ENCODE measurements at places on chromosomes 4 and X. TPM values are rescaled to one million over a fixed set of nuclear protein-coding genes. Genes with fewer than 3 reads are reported as not detected.

Gene KDR
- 21.2 TPM for total RNA-seq

GRCh38 chr4:11487139-11487538 is 58.4 kb upstream of the HS3ST1 start:
- DNase-seq, result no peak

GRCh38 chrX:14356401-14356800 is 172.9 kb upstream of the GLRA2 start:
- DNase-seq, result no peak

Gene IL2
- not detected for total RNA-seq

- no peak for DNase-seq
Measured at GRCh38 chrX:125003746-125004446, 315.8 kb upstream of the TEX13C start.

GRCh38 chr4:157372567-157372966 is 152.0 kb downstream of the GRIA2 start:
- DNase-seq, result no peak

DNA sequence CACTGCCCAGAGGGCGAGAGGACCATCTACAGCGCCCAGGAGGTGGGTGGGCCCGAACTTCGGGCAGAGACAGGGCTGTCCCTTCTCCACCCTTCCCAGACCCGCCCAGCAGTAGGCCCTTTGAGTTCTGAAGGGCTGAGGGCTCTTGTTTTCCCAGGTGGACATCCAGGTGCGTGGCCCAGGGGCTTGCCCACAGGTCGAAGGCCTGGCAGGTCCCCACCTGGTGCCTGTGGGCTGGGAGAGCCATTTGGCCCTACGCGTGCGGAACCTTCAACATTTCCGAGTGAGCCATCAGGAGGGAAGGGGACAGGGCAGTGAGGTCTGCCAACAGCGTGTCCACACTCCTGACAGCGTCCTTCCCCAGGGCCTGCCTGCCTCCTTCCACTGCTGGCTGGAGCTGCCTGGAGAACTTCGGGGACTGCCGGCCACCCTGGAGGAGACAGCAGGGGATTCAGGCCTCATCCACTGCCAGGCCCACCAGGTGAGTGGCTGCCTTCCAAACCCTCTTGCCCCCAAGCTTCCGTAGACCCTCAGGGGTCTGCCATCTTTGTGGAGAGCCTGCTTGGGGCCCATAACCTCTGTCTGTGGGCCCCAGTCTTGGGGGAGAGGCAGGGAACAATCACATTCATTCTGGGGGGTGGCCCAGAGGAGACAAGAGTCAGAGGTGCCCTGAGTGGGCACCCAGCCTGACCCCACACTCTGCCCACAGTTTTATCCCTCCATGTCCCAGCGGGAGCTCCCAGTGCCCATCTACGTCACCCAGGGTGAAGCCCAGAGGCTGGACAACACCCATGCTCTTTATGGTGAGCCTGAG is 6.8 kb downstream of the PLXNB3 start:
- peak; percentile 8 for DNase-seq

Gene ADH7
- total RNA-seq, result not detected

GRCh38 chr4:118398226-118399090 is 45.7 kb upstream of the PRSS12 start:
- no peak for DNase-seq

DNA sequence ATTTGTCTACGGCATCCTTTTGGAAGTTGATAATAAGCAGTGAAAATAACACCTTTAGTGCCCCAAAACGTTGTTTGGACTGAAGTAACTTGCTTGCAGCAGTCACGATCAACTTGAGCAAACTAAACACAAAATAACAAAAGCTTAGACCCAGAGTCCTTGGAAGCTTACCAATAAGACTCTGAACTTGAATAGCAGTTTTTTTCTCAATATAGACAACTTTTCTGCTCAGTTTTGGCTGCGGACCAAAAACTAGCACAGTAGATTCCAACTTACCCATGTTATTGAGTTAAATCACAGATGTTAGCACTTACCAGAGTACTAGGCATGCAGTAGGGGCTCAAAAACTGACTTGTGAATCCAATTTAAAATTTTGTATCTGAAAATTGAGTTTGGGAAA is 746.9 kb downstream of the PCDH19 start:
- DNase-seq, result no peak

DNA sequence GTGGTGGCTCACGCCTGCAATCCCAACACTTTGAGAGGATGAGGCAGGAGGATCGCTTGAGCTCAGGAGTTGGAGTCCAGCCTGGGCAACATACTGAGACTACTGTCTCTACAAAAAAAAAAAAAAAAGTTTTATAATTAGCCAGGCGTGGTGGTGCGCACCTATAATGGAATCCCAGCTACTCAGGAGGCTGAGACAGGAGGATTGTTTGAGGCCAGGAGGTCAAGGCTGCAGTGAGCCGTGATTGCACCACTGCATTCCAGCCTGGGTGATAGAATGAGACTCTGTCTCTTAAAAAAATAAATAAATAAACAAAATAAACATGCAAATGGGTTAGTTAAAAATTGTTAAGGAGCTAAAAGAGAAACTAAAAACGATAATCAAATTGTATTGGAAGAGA is 7.7 kb downstream of the GLOD5 start:
- DNase-seq, result no peak

Gene CTAG1A
- not detected for total RNA-seq

- DNase-seq, result no peak
Measured at GRCh38 chr4:73816814-73817213, 19.7 kb upstream of the CXCL6 start.

DNA sequence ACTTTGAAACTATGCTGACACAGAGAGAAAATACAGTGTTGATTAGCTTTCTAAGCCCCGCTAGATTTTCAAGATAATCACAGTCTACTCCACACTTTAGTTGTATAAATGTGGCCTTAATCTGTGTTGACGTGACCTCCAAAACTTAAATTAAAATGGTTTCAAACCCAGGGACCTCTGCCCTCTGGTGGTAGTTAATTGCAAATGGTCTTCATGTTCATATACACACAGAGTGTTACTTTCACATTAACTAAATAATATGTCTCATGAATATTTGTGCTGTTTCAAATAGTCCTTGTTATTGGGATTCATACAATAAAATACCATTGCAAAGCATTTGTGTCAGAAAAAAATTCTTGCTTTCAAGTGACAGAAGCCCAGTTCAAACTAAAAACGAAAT is 64.3 kb downstream of the TASL start:
- no peak for DNase-seq

Gene AWAT2
- total RNA-seq, result not detected

Gene CLTRN
- 0.94 TPM for total RNA-seq

- DNase-seq, result no peak
Measured at GRCh38 chr4:150256225-150256620, 178.0 kb downstream of the DCLK2 start.

GRCh38 chr4:38957261-38957815 is 74.9 kb downstream of the TMEM156 start:
- DNase-seq, result no peak

Gene SPIN4
- 0.70 TPM for total RNA-seq

DNA sequence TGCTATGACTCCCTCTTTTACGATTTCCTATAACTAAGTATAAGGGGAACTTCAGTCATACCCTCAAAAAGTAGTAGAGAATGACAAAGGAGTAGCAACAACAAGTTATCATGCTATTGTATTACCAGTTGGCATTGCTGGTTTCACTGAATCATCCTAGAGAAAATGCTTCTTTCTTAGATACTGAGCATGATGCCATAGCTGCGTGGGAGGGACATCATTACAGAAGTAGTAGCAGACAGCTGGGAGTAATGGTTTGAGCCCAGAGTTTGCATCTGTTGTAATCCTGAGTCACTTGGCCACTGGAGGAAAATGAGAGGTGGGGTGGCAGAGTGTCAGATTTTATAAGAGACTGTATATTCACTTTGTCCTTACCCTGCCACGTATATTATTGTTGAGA is 38.6 kb downstream of the MTMR1 start:
- DNase-seq, result no peak

- DNase-seq, result no peak
Measured at GRCh38 chr4:179292468-179292867, 1850.2 kb upstream of the AGA start.

Gene MAGEB10
- total RNA-seq, result not detected

Data from Right ventricle myocardium superior (tissue), 1 donor.